ENCODE measurements at places on chromosomes 1 and 21.

GRCh38 chr21:29658934-29659203, 280.9 kb downstream of the GRIK1 start:
- no peak for DNase-seq

- DNase-seq: no peak
These were observed 333.9 kb downstream of the SRGAP2C start for GRCh38 chr1:121518726-121519041.

- no peak for DNase-seq
These were observed 27.2 kb downstream of the SLC66A1 start for GRCh38 chr1:19339214-19339861.

GRCh38 chr1:31198600-31198999, 41.1 kb downstream of the NKAIN1 start:
- no peak for DNase-seq

- no peak for DNase-seq
These were observed 36.5 kb downstream of the YY1AP1 start for GRCh38 chr1:155651861-155652661.

- DNase-seq: no peak
These were observed 154.0 kb downstream of the DHRS3 start for GRCh38 chr1:12464045-12464461.

DNA sequence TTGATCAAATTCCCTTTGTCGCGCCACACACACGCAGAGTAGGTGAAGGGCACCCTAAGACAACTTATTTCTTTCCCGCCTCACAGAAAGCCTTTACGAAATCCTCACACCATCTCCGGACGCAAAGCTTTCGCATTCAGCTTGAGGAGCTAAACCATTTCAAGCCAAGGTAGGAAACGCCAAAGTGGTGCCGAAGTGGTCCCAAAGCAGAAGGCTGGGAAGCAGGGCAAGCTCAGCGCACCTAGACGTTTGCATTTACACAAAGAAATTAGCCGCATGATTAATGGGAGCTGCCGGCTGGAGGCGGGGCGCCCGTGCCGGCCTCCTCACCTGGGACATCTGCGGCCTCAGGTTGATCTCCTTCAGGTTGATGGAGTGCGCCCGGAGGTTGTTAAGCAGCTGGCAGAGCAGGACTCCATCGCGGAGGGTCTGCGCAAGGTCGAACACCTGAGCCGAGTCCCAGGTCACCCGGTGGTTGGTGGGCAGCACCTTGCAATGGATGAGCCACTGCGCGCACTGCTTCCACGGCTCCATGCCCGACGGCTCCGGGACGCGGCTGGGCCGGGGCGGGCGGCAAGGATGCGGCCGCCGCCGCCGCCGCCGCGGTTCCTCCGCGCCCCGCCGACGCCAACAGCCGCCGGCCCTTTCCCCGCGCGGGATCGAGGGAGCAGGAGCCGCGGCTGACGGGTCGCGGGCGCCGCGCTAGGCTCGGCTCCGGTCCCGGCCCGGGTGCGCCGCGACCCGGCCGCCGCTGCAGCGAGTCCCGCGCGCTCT, 457 bp downstream of the VAV3 start:
- peak; percentile 69 for DNase-seq

GRCh38 chr1:112686835-112687234, 12.4 kb downstream of the MOV10 start:
- no peak for DNase-seq

Measured in Peyer's patch (tissue), 4 donors.